CD4-positive, alpha-beta T cell (primary cell): ENCODE measurements at places on chromosomes 12 and 14.

- DNase-seq = no peak
These were observed 337.1 kb downstream of the PCNX1 start for GRCh38 chr14:71244341-71244740.

- DNase-seq = no peak
These were observed 1089.3 kb downstream of the SLC16A7 start for GRCh38 chr12:60684988-60685655.

GRCh38 chr12:116969615-116970585 lies 59.1 kb downstream of the FBXW8 start:
- DNase-seq = no peak

DNA sequence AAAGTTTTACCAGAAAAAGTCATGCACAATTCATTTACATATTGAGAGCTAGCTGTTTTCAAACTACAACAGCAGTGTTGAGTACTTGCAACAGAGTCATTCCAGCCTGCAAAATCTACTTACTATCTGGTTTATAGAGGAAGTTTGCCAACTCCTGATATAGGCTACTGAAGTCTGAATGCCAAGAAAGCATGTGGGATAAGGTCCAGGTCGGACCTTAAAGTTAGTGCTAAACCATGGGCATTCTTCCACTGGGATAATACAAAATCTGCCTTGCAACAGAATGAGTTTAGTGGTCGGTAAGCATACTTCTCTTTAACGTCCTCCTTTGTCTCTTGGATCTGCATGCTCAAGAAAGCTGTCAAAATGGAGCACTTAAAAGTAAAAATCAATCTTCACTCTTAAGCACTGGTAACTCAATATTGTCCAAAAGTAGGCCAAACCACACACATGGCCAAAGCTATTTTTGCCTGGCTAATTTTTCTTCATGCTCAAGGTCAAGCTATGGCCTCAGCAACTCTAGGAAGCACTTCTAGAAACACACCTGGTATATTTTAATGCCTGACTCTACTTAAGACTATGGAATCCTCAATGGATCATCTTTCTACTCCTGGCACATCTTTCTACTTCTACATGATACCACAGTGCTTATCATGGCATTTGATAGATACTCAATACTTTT lies 364.9 kb upstream of the KITLG start:
- DNase-seq = no peak

GRCh38 chr12:50195832-50196231 lies 28.7 kb upstream of the CERS5 start:
- DNase-seq = no peak

DNA sequence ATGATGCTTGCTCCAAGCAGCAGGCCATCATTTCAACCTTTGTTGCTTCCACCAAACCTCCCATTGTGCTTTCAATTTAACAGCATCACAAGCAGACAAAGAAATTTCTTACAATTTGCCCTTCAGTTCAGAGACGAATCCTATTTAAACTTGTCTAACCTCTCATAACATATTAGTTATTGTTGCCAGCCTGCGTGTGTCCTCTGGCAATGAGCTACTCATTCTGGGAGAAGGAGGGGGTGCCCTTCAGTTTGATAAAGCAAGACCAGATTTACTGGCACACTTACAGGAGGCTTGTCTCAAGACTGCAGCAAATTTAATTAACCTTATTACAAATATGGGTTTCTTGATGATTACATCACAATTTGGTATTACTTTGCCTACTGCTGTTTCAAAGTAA lies 203.6 kb upstream of the SOX5 start:
- no peak for DNase-seq

- no peak for DNase-seq
These were observed 136.2 kb upstream of the PDZRN4 start for GRCh38 chr12:41051954-41052353.

DNA sequence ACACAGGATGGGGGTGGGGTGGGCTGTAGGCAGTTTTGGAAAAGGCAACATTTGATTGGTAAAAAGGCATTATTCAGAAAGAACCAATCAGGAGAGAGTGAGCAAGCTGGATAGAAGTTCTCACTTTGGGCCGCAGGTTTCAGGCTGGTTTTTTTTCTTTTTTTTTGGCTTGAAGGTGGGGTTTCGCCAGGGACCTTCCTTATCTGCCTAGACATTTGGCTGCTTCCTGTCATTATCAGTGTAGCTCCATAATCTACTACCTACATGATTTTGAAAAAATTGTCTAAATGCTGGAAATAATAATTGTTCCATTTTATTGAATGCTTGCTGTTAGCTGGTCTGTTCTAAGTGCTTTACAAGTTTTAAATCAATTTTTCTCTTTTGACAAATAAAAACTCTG lies 649.0 kb downstream of the TMTC2 start:
- no peak for DNase-seq

DNA sequence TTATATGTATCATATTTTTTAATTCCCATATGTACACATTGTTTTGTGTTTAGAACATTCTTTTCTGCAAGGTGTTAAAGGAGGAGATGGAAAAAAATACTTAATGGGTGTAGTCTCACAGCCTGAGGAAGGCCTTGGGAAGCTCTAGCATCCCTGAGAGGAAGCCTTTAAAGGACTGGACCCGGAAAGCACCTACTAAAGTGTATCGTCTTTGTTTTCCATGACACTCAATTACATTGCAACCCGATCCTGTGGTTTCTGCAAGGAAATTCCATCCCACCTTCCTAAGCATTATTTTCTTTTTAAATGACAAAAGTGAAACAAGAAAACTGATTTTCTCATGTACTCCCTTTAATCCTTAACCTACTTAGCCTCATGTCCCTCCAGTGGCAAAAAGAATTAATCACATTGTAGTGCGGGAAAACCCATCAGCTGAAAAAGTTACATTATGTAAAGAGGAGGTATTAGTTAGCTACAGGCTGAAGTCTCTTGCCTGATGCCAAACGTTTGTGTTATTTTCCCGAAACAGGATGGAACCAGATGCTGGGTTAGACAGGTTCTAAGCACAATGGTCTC lies 147.8 kb upstream of the CPSF6 start:
- no peak for DNase-seq

DNA sequence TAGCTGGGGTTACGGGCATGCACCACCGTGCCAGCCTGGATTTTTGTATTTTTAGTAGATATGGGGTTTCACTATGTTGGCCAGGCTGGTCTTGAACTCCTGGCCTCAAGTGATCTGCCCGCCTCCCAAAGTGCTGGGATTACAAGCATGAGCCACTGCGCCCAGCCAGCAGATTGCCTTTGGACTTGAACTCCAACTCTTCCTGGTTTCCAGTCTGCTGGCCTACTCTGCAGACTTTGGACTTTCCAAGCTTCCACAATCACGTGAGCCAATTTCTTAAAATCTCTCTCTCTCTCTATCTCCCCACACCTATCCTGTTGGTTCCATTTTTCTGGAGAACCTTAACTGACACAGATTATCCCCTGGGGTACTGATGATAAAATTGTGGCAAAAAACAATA lies 55.0 kb downstream of the EMP1 start:
- DNase-seq = no peak

DNA sequence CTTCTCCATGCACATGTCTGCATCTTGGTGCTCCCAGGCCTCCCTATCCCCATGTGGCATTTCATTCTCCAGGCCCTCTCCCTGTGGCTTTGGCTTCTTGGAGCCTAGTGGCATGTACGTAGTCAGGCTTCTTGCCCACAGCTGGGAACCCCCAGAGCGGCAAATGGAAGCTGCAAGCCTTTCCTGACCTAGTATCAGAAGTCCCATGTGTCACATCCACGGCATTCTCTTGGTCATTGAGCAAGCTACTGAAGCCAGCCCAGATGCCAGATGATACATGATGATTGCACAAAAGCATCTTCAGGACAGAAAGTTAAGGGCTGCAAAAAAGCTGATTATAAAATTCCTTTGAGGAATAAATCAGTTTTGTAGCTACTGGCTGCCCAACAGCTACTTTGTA lies 154.9 kb downstream of the PELI2 start:
- DNase-seq = no peak

DNA sequence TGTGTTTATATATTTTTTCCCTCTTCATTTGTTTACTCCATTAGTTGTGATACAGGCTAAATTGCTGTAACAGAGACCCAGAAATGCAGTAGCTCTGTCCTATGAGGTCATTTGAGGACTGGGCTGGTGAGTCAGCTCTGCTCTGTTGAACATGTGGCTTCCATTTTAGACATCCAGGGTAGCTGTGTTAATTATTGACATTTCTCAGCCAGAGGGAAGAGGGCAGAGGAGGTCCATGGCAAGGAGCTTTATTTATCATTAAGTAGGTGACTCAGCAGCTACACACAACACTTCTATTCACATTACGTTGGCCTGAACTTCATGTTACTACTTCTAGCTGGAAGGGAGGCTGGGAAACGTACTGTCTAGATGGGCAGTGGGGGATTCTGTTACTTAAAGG lies 85.4 kb downstream of the PTCSC3 start:
- no peak for DNase-seq

DNA sequence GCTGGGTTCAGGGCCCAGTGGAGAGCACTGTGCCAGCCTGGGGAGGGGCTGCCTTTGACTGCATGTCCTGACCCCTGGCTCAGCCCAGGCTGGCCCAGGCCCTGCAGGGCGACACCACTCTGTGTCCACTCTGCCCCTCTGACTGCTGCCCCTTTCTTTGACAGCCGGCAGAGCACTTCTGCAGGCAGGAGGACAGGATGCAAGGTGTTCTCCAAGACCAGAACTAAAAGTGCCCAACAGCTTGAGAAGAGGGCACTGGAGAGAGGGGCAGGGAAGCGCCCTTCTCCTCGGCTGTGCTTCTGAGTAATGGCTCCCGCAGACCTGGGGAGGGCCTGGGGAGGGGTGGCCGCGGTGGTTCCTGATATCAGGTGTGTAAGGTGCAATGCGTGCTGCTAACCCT lies 72.7 kb downstream of the WDR20 start:
- no peak for DNase-seq

GRCh38 chr12:27965411-27965810 lies 7.1 kb downstream of the PTHLH start:
- DNase-seq = no peak

- DNase-seq = no peak
These were observed 13.6 kb downstream of the ARHGAP5 start for GRCh38 chr14:32090686-32091085.

DNA sequence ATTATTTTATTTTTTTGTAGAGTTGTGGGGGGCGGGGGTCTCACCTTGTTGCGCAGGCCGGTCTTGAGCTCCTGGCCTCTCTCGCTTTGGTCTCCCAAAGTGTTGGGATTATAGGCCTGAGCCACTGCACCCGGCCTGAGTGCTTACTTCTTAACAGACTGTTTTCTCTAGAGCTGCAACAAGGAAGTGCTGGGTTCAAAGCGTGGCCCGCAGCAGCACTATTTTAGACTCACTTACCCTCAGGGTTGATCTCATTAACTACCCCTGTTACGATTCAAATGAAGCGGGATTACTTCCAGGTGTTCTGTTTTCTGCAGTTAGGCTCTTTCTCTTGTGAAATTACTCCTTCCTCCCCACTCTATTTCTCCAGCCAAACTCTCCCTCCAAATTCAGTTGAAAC lies 8.7 kb downstream of the A2ML1 start:
- no peak for DNase-seq

DNA sequence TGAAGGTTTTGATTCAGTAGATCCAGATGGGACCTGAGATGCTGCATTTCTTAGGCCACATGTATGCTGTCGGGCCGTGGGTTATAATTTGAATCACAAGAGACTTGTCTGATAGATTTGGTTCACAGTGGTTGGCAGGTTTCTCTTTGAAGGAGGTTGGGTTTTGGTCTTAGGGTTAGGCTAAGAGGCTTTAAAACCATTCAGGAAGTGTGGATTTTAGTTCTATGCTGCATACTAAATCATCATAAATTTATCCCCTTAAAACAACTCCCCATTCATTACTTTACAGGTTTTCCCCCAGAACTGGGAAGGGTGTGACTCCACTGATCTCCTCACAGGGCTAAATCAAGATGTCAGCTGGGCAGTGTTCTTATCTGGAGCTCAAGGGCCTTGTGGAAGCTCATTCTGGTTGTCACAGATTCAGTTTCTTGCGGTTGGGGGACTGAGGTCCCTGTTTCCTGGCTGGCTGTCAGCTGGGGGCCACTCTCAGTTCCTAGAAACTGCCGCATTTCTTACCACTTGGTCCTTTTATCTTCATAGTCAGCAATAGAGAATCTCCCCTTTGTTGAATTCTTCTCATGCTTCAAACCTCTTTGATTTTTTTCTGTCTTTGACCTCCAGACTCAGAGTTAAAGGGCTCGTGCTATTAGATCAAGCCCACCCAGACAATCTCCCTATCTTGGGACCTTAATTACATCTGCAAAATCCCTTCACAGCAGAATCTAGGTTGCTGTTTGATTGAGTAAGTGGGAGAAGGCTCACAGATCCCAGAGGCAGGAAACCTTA lies 20.6 kb upstream of the PCNX1 start:
- no peak for DNase-seq

- peak; percentile 82 for DNase-seq
These were observed at the start of gene B4GALNT1 for GRCh38 chr12:57632958-57633840. Gene B4GALNT1, minus strand, starts transcription at chr12:57633201. Its CDS starts 1,069 bp downstream, at chr12:57632132.

GRCh38 chr14:67487937-67488893 lies at the start of gene TMEM229B:
Gene TMEM229B, minus strand, starts transcription at chr14:67488721. Its CDS starts 14,798 bp downstream, at chr14:67473923.
- DNase-seq = peak; percentile 85

GRCh38 chr12:58745348-58746125 lies 174.8 kb downstream of the LRIG3 start:
- no peak for DNase-seq

- no peak for DNase-seq
These were observed 10.1 kb downstream of the BMP4 start for GRCh38 chr14:53946404-53947093.

GRCh38 chr12:19261773-19262172 lies 132.2 kb downstream of the PLEKHA5 start:
- DNase-seq = no peak

GRCh38 chr14:65847075-65847847 lies 434.7 kb downstream of the FUT8 start:
- DNase-seq = peak; percentile 61

DNA sequence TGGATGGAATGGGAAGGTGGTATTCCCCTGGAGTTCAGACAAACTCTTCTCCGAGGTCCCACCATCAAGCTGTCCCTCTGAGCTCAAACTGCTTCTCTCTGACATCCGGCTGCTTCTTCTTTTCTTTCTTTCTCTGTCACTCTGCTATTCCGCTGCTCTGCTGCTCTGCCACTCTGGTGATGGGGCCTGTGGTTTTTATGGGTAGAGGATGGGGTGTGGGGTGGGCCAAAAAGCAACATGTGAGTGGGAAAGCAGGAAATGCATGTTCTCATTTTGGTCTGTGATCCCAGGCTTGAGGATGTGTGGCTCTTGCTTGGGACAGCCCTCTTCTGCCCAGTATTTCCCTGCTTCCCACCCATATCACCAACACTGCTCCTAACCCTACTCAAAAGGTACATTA lies 30.6 kb downstream of the CLECL1 start:
- peak; percentile 54 for DNase-seq

GRCh38 chr12:5480938-5481303 lies 49.0 kb downstream of the NTF3 start:
- DNase-seq = no peak
